ENCODE measurements at places on chromosomes 1 and 21.

DNA sequence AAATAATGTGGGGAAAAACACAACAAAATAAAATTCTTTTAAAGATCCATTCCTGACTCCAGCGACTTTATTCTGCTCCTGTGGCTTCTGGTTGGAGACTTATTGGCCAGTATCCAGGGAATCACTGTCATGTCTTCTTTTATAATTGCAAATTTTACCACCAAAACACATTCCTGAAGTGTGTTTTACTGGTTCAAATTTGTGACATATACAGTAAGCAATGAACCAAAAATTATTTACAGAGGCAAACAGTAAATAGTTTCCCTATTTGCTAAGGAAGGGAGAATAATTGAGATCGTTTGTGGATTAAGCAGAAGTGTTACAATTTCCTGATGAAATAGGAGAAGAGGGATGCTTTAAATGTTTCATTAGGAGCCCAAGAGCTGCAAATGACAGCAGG lies 118.7 kb downstream of the ZNF281 start:
- DNase-seq, result no peak

DNA sequence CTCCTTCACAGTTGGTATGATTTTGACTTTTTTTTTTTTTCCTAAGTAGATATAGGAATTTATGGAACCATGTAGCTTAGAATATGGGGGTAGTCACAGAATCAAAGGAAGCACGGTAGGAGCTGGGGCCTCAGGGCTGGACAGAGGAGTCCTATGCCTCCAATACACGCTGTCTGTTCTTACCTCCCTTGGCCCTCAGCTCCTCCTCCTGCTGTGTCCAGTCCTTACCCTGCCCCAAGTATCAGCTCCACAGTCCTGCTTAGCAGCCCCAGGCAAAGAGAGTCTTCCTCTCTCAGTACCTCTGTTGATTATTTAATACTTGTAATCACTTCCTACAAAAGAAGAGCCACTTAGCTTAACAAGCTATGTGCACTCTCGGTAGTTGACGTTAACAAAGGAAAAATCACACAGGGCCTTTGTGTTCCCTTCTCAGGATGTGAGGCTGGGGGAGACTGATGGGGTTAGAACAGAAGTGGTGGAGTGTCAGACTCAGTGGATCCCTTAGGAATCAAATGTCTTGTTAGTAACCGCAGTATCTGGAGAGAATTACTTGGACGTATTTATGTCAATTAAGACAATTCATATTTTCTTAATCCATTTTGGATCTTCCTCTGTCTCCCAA lies 292.3 kb downstream of the HHAT start:
- DNase-seq, result no peak

GRCh38 chr1:109671067-109671466 lies 3.2 kb downstream of the GSTM2 start:
- no peak for DNase-seq

- DNase-seq, result no peak
Measured at GRCh38 chr1:215023155-215023832, 59.2 kb upstream of the KCNK2 start.

- DNase-seq, result no peak
Measured at GRCh38 chr1:76891931-76892622, 24.8 kb downstream of the ST6GALNAC5 start.

- DNase-seq, result no peak
Measured at GRCh38 chr1:54255026-54255702, 55.2 kb downstream of the MRPL37 start.

- peak; percentile 55 for DNase-seq
Measured at GRCh38 chr21:41362605-41363369, 960 bp downstream of the MX2 start.

DNA sequence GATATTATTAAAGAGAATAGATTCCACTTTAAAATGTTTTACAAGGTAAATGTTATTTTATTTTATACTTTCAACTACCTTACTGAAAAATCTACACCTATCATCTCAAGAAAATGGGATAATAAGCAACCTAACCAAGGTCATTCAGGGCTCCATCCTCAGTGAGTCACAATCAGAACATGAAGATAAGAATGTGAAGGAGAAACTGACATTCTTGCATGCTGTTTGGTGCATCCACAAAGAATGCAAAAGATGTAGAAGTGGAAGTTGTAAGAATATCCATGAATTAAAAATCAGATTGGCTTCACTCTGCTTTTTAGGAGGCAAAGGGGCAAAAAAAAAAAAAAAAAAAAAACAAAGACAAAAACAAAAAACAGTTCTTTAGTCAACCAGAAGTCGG lies 6.5 kb downstream of the WARS2 start:
- DNase-seq, result no peak

DNA sequence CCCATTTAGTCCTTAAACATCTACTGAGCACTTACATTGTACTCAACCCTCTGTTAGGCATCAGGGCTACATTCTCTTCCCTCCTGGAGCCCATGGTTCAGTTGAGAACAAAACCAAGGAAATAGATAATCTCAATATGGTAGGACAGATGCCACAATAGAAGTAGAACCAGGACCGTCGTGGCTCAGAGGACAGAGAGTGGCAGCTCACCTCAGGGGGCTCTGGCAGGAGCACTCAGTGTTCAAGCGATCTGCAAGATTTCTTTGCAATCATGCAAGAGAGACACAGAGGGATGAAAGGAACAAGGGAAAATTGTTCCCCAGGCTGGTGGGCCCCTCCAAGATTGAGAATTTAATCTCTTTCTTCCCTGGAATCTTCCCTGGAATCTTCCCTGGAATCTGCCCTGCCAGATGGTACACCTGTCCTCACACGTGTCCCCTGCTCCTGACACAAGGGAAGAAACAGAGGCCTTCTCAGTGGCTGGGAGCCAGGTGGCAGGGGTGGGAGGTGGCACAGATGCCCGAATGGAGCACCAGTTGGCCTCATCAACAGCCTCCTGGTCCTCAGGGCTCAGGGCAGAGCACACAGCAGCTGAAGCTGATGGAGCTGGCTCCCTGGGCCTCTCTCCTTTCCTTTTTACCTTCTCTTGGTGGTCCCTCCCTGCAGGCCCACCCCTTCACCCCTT lies 135.4 kb downstream of the PLXNA2 start:
- no peak for DNase-seq

DNA sequence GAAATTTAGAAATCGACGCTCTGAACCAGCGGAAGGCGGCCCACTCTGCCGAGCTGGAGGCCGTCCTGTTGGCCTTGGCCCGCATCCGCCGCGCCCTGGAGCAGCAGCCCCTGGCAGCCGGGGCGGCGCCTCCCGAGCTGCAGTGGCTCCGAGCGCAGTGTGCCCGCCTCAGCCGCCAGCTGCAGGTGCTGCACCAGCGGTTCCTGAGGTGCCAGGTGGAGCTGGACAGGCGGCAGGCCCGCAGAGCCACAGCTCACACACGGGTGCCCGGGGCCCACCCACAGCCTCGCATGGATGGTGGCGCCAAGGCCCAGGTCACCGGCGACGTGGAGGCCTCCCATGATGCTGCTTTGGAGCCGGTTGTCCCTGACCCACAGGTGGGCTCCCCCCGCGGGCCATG lies 47.0 kb upstream of the DIP2A start:
- DNase-seq, result no peak

- no peak for DNase-seq
Measured at GRCh38 chr1:1199141-1199960, 7.0 kb downstream of the TNFRSF18 start.

- DNase-seq, result no peak
Measured at GRCh38 chr1:97919585-97920261, 1.1 kb downstream of the DPYD start.

GRCh38 chr1:54516249-54516920 lies 31.6 kb upstream of the ACOT11 start:
- DNase-seq, result no peak

GRCh38 chr21:17929510-17929909 lies 110.4 kb upstream of the C21orf91 start:
- DNase-seq, result no peak

DNA sequence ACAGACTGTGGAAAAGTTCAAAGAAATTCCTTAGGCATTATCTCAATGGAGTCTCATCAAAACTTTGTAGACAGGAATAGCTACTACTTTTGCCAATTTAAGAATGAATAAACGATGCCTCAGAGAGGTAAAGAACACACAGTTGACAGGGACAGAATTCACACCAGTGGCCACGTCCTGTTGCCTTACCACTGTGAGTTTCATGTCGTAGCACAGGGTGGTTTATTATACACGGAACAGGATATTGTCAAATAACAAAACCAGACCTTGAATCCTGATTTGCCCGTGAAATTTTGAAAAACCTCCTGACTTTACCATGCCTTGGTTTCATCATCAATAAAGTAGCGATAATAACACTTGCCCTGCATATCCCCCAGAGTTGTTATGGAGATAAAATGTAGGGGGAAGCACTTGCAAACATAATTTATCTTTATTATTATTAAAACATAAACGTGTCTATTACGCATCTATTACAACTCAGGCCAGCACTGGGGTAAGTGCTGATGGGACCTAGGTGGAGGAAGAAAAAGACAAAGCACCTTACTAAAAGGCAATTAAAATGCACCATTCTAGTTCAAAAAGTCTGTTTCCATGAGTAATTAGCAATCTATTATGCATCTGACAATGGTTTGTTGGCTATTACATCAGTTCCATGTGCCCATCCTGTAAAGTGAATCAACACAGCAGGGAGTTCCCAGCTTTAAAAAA lies 408.1 kb upstream of the RUNX1 start:
- DNase-seq, result no peak

DNA sequence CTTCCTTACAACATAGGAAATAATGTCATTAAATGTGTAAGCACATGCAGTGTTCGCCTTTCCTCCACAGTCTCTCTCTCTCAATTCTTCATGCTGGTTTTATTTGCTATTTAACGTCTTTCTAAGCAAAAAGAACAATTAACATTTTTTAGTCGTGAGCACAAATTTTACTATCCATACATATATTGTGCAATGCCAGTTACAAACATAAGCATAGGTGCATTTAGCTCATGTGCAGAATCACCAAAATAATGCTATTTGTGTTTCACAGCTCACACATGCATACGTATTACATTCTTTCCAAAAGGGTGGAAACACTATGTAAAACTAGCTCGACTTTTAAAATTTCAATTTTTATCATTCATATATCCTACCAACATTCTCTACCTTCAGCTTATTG lies 52.1 kb downstream of the MROH9 start:
- no peak for DNase-seq

GRCh38 chr1:1385931-1386330 lies 10.9 kb upstream of the AURKAIP1 start:
- no peak for DNase-seq

GRCh38 chr1:34779962-34780361 lies 1.1 kb upstream of the GJB3 start:
- DNase-seq, result no peak

- no peak for DNase-seq
Measured at GRCh38 chr1:199221371-199222150, 582.7 kb downstream of the PTPRC start.

DNA sequence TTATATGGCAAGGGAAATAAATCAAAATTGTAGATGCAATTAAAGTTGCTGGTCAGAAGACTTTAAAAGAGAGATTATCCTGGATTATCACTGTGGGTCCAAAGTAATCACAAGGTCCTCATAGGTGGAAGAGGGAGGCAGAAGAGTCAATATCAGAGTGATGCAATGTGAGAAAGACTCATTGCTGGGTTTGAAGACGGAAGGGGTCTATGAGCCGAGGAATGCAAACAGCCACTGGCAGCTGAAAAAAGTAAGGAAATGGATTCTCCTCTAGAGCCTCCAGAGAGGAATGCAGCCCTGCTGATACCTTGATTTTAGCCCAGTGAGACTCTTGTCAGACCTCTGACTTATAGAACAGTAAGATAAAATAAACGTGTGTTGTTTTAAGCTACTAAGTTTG lies 59.8 kb upstream of the MUTYH start:
- DNase-seq, result no peak

DNA sequence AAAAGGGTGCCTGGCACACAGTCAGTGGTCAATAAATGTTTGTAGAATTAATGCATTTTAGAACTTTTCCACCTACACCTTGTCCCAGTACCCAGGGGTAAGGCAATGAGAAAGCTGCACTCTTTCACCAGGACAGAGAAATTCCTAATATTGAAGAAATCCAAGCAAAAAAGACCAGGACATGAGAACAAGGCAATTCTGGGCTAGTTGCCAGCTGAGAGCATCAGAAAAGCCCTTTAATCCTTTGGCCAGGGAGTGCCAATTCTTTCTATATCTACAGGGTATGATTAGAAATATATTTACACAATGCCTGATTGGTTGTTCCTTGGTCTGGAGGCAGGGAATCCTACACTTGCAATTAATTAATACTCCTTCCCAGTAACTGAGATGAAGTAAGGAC lies 492.4 kb upstream of the NFIA start:
- DNase-seq, result no peak

DNA sequence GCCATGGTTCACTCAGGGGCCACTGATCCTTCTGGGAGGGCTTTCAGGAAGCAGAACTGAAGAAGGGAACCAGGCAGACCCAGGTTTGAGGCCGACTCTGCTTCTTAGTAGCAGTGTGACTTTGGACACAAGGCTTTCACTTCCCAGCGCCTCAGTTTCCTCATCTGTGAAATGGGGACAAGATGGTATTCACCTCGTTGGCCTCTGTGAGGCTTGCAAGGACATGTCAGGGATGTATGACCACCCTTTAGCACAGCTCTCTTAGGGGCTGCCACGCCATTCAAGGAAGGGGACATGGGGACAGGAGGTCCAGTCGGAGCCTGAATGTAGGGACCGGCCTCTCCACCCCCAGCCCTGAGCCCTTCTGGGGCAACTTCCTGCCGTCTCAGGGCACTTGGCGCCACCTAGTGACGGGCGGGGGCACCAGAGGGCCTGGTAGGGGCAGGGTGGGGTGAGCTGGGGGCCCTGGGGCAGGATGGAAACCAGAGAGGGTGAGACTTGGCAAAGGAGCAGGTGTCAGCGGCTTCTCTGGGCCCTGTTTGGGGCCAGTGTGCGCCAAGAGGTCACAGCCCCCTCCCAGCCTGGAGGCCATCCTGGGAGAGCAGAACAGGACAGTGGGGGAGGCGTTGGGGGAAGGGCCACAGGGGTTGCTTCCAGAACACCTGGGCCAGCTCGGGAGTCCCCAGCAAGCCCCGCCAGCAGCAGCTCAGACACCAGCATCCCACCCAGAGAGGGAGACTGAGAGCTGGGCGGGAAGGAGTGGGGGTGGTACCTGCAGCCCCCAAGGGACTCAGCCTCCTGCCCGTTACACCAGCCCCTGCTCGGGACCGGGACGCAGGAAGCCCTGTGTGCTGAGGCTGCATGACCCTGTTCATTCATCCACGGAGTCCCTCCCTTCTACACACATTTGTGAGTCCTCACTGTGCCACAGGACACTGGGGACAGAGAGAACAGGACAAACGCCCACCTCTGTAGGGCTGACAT lies 102.5 kb upstream of the TARDBP start:
- DNase-seq, result no peak

- DNase-seq, result no peak
Measured at GRCh38 chr1:152739841-152740240, 18.0 kb upstream of the KPRP start.

- no peak for DNase-seq
Measured at GRCh38 chr1:11354893-11355553, 82.0 kb downstream of the UBIAD1 start.

Measured in vagina (tissue), 2 donors.